ENCODE measurements at places on chromosomes 5 and 9. TPM values are rescaled to one million over a fixed set of nuclear protein-coding genes. Genes with fewer than 3 reads are reported as not detected.
A peak's percentile ranks its signal among the peaks of the same experiment; 100 is the strongest.

Gene PGM5
- 2.6 TPM for total RNA-seq

Gene FAM153A
- not detected for total RNA-seq

Gene ARSI
- 13.8 TPM for total RNA-seq

Gene PFN3
- not detected for total RNA-seq

DNA sequence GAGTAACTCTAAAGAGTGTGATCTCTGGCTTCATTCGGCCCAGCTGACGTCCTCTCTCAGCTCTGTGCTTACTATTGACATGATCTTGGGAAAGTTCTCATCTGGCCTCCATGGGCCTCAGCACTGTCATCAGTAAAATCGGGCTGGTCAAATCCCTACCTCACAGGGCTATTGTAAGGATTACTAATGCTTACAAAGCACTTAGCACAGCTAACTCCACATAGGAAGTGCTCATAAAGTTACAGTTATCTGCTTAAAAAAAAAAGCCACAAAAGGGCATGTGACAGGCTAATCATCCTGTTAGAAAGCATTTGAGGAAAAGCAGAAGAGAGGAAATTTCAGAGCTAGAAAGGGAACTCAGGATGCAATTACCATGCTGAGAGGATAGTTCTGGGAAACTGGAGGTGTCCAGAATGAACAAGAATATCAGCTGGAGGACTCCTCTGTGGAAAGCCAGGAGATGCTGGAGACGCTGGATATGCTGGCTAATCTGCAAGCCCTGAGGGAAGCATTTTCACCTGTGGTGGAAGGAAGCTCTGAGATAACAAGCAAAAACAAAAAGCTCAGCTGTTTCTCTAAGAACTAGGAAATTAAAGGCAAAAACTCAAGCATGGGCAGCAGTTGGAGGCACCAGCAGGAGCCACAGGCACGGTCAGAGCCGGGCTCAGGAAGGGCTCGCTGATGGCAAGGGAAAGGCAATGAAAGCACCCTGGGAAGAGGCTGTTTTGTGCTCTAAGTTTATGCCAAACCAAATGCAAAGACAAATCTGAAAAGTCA lies 4.4 kb upstream of the BHMT start:
- peak; percentile 58 for DNase-seq
